Stimulated activated CD8-positive, alpha-beta memory T cell treated with anti-CD3 and anti-CD28 coated beads, Interleukin-4, amount 100 ng/mL, for 24 hours (primary cell): ENCODE measurements at places on chromosomes 12 and 14.

- DNase-seq: no peak
These were observed 7.7 kb downstream of the TMED10 start for GRCh38 chr14:75168586-75169335.

DNA sequence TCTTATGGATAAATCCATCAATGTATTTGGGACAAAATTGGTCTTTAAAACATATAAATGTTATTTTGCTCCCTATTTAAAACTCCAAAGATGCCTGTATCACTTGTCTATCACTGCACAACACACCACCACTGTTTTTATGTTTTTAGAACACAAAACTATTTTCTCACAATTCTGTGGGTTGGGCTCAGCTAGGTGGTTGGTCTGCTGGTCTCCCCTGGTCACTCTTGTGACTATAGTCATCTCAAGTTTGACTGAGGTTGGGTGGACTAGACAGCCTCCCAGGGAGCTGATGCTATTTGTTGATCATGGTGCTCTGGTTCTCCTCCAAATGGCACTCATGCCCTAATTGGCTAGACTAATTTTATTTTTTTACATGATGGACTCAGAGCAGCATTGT lies 39.5 kb upstream of the NR1H4 start:
- no peak for DNase-seq

DNA sequence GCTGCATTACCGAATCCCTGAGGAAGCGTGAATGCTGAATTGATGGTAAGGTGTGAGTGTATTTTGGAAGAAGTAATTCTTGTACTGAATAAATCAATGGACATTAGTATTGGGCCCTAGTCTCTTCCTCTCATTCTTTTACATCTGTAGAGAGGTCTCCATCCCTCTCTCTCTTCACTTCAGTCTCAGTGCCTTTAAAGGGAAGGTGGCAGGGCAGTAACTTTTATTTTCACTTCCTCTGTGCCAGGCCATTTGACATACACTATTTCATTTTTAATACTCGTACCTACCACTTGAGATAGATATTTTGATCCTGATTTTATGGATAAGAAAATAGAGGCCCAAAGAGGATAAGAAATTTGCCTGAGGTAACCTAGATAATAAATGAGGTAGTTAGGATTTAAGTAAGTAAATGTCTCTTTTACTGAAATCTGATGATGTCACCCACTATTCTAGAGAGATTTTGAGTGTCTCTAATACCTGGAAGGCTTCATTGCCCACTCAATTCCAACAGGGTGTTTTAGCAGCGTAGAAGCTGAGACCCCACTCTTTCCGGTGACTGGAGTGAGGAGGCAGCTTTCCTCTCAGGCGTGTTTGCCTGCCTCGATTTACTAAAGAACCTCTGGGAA lies 177.9 kb upstream of the PRICKLE1 start:
- DNase-seq: no peak

DNA sequence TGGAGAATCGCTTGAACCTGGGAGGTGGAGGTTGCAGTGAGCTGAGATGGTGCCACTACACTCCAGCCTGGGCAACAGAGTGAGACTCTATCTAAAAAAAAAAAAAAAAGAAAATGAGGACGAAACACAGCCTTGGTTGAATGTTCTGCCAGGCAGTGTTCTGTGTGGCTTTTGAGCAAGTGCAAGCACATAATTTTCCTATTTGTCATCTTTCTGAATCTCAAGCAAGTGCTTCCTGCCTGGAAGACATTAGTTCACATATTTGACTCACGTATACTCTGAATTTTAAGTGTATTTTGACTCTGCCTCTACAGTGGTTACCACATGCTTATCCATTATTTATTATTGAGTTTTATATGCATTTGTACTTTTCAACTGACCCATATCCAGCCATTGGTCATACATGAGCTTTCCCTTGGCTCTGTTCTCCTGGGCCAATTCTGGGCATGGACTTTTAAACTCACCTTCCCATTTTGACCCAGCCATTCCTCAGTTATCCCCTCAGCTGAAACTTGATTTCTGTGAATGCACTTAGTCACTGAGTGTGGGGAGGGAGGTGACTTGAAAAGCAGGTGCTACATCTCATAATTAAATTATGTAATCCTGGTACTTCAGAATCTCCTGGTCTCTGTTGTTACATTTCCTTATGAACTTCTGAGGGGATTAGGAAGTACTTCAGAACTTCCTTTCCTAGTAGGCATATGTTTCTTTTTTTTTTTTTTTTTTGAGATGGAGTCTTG lies 8.1 kb downstream of the OR10G2 start:
- no peak for DNase-seq

- DNase-seq: no peak
These were observed 13.4 kb upstream of the SNX6 start for GRCh38 chr14:34643361-34643760.

GRCh38 chr14:61696753-61697318 lies 1.5 kb downstream of the HIF1A start:
- no peak for DNase-seq

- DNase-seq: no peak
These were observed 9.9 kb downstream of the GTSF1 start for GRCh38 chr12:54463484-54463883.

DNA sequence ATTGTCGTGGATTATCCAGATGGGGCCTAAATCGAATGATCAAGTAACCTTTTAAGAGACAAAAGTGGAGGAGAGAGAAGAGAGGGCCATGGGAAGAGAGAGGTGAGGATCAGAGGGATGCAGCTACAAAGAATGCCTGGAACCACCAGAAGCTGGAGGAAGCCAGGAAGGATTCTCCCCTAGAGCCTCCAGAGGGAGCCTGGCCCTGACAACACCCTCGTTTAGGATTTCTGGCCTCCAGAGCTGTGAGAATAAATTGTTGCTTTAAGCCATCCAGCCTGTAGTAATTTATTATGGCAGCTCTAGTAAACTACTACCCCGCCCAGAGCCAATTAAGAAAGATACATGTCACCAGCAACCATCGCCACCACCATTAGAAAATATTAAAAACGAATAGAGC lies 46.2 kb upstream of the GSC start:
- DNase-seq: no peak

DNA sequence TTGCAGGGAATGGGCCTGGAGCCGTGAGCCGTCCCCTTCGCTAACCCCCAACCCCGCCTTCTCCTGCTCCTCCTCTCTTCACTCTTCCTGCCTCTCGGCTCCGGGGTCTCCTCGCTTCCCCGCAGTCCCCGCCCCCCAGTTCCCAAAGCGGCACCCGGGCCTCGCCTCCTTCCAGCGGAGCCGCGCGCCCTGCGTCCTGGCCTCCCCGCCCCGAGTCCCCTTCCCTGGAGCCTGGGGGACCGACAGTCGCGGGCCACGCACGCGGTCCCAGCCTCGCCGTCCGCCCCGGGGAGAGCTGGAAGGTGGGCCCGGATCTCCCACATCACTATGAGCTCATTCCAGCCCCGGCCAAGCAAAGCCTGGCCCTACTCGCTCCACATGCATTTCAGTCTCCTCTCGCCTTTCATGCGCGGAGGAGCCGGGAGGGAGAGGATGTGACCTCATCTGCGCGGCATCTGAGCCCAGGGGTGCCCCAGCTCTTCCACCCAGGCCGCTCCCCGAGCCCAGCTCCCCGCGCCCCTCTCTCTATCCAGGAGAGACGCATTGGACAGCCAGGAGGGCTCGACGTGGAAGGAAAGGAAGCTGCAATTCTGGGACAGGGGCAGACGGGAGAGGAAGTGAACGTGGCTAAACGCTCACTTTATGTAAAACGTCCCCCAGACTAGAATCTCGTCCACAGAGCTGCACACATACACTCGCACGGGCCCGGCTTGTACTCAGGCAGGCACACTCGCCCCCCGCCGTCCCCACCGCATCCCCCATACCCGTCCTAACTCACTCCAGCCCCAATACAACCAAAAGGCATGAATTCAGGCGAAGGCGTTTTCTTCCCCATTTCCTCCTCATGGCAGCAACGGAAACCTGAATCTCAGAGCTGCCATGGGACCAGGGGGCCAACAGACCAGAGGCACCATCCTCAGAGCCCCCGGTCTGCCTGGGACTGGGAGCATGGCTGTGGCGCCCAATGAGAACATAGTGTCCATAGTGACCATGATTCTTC lies 108.7 kb upstream of the CCND2 start:
- peak; percentile 34 for DNase-seq

DNA sequence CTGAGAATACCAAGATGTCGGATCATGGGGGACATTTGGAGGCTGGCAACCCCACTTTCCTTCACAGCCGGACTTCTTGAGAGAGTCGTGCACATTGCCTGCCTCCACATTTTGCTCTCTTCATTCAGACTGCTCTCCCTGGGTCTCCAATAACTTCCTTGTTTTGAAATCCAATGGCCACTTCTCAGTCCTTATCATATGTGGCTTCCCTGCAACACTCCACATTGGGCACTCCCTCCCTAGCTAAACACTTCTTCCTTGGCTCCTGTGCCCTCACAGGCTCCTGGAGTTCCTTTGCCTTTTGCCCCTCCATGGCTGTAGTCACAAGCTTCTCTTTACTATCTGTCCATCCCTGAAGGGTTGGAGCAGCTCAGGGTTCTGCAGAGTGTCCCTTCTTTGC lies 30.1 kb downstream of the NPC2 start:
- DNase-seq: no peak

DNA sequence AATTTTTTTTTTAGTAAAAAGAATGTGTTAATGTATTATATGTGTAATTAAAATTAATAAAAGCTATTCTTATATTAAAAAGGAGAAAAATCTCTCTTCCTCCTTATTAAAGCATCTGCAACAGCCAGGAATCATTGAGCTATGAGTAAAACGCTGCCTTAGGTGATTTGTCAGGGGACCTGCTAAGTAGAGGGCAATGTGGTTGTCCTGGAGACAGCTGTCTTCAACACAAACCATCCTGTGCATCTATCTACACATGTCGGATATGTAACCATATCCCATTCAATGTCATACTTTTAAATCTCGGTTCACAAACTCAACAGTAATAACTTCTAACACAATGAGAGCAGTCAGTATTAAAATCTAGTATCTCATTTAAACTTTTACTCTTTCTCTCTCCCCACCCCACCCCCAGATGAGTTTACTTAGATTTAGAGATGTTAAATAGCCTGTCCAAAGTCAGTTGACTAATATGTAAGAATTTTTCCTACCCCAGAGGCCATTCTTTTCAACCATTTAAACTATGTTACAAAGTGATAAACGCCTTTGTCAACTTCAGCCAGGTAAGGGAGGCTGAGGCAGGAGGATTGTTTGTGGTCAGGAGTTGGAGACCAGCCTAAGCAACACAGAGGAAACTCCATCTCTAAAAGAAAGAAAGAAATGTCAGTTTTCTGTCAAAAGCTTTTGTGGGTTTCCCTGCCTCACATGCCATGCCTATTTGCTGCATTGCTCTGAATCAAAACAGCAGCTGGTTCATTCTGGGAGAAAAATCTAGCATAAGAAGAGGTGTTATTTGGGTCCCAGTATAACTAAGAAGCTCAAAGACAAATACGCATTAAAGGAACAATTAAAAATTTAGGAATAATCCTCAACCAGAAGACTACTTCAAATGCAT lies 413.7 kb upstream of the CCDC196 start:
- no peak for DNase-seq

GRCh38 chr14:104139460-104140212 lies 1.2 kb downstream of the KIF26A start:
- no peak for DNase-seq

DNA sequence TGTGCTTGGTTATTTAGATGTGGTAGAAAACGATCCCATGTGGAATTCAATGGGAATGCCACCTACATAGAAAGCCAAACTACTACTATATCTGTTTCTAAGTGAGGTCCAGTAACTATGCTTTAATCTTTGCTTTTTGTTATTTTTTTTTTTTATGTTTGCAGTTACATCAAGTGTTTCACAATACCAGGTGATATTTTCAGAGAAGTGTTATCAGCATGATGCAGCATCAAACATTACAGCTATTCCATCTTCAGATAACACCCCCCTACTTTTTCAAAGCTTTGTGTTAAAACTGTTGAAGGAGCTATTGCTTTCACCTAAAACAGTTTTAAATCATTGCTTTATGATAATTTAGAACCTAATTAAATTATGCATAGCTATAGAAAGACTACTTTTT lies 163.8 kb upstream of the SLC16A7 start:
- no peak for DNase-seq

DNA sequence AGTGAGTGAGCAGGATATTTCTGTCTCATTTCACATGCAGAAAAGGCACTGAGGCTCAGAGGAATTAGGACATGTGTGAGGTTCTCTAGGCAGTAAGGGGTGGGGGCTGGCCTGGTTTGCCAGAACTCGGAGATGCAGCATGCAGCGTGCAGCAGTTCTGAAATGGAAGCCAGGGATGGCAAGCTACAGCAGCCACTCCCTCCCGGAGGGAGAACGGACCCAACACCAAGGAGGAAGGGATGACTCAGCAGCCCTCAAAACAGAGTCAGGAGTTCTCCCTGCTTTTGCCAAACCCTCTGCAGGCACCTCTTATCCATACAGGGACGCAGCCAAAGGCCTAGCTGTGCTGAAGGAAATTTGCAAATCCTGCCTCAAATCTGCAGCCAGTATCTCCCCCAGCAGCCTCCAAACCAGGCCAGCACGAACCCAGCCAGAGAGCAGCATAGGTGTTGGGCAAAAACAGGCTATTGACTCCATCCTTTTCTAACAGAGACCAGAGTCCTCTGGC lies 10.3 kb upstream of the SERPINA3 start:
- no peak for DNase-seq

- DNase-seq: no peak
These were observed 64.2 kb downstream of the SINHCAF start for GRCh38 chr12:31261744-31262143.

- DNase-seq: no peak
These were observed 4.8 kb downstream of the PHB2 start for GRCh38 chr12:6965714-6966113.

DNA sequence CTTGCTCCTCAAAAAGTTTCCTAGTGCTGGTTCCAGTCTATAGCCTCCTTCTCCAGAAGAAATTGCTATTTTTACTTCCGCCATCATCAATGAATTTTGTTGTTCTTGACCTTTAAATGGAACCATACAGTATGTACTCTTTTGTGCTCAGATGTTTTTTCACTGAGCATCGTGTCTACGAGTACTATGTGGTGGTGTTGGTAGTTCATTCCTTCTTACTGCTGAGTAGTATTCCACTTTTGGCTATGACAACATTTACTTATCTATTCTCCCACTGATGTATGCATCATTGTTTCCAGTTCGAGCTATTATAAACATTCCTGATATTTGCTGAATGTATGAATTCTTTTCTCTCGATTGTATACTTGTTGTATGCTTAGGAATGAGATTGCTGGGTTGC lies 28.6 kb downstream of the SLC2A14 start:
- DNase-seq: no peak

DNA sequence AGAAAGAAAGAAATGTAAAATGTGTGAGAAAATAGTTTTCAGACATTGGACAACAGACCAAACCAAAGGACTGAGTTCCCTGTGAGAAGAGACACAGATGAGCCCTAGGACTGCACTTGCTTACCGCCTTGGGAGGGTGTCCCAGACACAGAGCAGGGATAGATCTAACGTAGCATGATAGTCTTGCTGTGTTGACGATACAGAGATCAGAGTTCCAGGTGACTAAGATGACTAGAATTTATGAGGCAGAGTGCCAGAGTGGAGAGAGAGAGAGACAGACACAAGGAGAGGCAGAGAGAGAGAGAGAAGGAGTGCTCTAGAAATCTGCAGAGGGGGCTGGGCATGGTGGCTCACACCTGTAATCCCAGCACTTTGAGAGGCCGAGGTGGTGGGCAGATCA lies 148.2 kb upstream of the LMNTD1 start:
- no peak for DNase-seq
